Suprapubic skin (tissue), 4 donors: ENCODE measurements at places on chromosomes 4 and X.

- DNase-seq, result no peak
These were observed 76.5 kb upstream of the BOD1L1 start for GRCh38 chr4:13704035-13704434.

- no peak for DNase-seq
These were observed 9.2 kb downstream of the PALLD start for GRCh38 chr4:168506014-168506413.

DNA sequence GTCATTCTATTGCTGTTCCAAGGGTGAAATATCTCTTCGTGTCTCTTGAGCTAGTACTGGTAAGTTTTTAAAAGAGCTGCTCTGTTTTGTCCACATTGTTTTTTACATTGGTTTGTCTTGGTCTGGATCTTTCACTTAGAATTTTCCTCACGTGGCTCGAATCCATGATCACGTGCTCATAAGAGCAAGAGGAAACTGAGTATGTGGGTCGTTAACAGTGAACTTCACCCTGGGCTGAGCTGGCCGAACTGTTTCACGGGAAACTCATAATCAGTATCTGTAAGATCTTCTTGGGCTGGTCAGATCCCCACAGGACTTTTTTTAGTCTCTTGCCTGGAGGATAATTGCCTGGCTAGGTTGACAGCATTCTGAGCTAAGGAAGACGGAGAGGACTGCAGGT, 77.8 kb upstream of the HELT start:
- no peak for DNase-seq

- no peak for DNase-seq
These were observed 49.7 kb upstream of the KLHL8 start for GRCh38 chr4:87270144-87270543.

GRCh38 chr4:19512086-19512485, 739.6 kb upstream of the SLIT2 start:
- DNase-seq, result no peak

- DNase-seq, result no peak
These were observed 493.0 kb downstream of the TLL1 start for GRCh38 chr4:166366012-166366411.

DNA sequence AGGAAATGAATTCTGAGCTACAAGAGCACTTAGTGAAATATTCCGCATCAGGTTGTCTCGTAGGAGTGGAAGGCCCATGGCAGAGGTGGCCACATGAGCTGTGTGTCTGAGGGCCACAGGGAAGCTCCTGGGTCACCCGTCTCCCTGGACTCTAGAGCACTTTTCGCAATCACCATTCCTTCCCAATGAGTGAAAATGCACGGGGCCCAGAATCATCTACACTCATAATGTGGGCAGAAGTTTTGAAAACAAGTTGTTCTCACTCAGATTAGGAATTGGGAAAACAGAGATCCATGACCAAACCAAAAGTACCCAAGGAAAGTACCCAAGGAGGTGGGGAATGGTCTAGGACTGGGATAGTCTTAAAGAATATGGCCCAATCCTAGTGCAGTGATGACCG, 94.4 kb downstream of the SCD5 start:
- DNase-seq, result no peak

GRCh38 chrX:51837451-51837850, 56.0 kb upstream of the MAGED1 start:
- DNase-seq, result no peak

- DNase-seq, result no peak
These were observed 82.9 kb upstream of the TAB3 start for GRCh38 chrX:30971774-30972603.

- no peak for DNase-seq
These were observed 85.4 kb upstream of the IGFBP7 start for GRCh38 chr4:57195622-57196021.
